Colonic mucosa (tissue), 4 donors: ENCODE measurements at places on chromosomes 6 and 20. TPM values are rescaled to one million over a fixed set of nuclear protein-coding genes. Genes with fewer than 3 reads are reported as not detected.

GRCh38 chr6:12151433-12151820 is 138.7 kb upstream of the EDN1 start:
- DNase-seq: no peak

- peak; percentile 37 for DNase-seq
These were observed 138.0 kb downstream of the NFATC2 start for GRCh38 chr20:51404297-51405060.

GRCh38 chr6:84805145-84805544 is 40.7 kb upstream of the TBX18 start:
- no peak for DNase-seq

GRCh38 chr6:139406577-139407343 is 32.3 kb upstream of the CITED2 start:
- no peak for DNase-seq

- no peak for DNase-seq
These were observed 735.7 kb downstream of the QKI start for GRCh38 chr6:164150232-164150631.

- no peak for DNase-seq
These were observed 137.6 kb downstream of the PDSS2 start for GRCh38 chr6:107321793-107322192.

DNA sequence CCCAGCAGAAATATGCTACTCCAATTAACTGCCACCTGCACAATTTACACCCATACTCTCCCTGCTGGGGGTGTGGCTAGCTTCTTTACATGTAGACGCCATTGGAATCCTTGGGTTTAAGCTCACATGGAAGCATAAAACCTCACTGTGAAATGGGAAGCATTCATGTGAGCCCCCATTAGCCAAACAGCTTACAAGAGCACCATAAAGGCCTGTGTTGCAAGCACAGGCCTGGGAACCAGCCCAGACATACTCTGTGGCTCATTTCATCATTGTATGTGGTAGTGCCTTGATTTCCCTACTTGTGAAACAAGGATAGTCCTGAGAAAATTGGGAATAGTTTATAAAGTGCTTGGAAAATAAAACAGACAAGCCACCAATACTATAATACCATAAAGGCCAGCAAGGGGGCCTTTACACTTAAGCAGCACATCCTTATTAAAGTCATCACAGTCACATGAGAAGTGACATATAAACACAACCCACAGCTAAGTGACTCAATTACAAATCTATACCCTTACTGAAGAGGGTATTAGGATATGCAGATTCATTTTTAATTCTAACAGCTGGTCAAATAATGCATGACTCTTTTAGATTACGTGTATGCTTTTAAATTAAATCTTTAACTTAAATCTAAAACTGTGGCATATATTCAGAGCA is 6.8 kb downstream of the ADNP start:
- DNase-seq: no peak

- DNase-seq: no peak
These were observed 155.3 kb upstream of the RREB1 start for GRCh38 chr6:6952484-6952883.

GRCh38 chr6:154579485-154579884 is 69.0 kb upstream of the CNKSR3 start:
- no peak for DNase-seq

The KIF13A gene
- total RNA-seq: 54.0 TPM

The SKIC2 gene
- total RNA-seq: 81.1 TPM

The GPX5 gene
- total RNA-seq: not detected

The ADGRF4 gene
- total RNA-seq: 1.6 TPM

The SLC17A9 gene
- 23.1 TPM for total RNA-seq
